ENCODE measurements at places on chromosomes 13 and 19.

DNA sequence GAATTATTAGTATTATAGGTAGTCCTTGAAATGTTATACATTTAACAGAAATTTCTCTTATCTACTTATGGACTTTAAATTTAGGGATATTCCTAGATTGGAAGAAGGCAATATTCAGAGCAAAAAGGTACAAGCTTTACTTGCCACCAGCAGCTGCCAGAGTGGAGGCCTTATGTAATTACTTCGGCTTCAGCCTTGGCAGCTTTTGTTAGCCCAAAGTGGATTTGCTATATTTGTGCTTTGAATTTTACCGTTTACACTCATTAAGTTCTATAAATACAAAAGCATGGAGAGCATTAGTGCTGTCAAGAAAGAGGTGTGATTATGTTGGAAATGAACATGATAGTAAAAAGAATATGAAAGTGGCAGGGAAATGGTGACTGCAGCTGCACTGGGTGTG is 319.9 kb downstream of the ATP8A2 start:
- DNase-seq = no peak

GRCh38 chr19:45468159-45468651 is 409 bp downstream of the FOSB start:
- DNase-seq = no peak

DNA sequence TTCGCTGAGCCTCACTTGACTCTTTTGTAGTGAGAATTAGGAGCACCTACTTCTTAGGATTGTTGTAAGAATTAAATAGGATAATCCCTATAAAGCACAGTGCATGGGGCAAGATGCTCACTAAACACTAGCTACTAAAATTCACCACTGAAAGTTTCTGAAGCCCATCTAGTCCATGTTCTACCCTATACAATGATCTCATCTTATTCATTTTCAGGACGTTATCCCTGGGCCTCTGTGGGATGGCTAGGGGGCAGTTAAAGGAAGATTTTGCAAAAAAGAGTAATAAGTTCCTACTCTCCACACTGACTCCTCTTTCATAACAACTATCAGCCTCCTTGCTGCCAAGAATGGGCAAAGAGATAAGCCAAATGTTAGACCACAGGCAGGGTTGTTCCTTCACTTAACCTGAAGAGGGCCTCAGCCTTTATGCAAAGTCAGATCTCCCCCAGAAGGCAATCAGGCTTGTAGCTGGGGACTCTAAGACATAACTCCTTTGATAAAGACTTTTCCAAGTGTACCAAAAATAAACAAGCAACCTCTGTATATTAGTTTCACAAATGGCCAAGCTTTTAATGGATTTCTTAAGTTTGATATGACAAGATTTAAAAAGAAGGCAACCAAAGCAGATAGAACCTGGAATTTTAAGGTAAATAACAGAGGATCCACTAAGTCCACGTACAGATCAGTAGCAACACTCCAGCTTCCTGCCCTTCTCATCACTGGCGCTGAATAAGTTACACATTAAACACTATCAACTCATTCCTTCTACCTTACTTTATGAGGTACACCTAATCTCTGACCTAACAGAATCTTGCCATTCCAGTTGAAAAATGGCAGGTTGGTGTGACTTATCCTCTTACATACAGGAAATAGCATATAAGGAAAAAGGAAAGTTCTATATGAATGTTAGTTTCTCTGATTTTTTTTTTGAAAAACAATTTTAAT is 44.4 kb downstream of the ELF1 start:
- no peak for DNase-seq

GRCh38 chr19:5150902-5151741 is 182.2 kb downstream of the KDM4B start:
- no peak for DNase-seq

DNA sequence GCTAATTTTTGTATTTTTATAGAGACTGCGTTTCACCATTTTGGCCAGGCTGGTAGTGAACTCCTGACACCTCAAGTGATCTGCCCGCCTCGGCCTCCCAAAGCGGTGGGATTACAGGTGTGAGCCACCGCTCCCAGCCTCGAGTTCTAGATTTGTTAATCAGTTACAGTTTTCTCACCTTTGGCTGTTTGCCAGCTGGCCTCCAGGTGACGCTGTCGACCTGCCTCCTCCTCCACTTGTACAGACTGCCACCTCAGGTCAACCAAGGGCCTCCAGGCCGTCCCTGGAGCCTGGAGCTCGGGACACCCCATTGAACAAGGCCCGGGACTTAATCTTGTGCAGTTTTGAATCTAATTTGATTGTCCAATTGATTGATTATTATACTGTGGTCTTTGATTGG is 45.5 kb downstream of the IER2 start:
- peak; percentile 32 for DNase-seq

DNA sequence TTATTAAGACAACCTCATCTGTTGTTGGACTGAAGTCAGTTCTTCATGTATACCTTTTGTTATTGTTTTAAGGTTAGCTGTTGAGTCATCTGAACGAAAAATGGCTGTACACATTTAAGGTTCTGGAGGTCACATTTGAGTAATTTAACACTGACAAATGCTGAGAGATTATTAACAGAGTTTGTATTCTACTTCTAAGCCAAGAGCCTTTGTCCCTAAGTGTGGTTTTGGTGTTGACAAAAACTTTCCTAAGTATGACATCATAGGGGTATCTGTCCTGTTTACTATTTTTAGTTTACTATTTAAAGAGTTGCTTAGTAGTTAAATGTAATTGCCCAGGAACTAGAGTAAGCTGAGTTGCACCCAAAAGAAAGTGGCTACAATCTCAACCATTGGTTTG is 71.9 kb downstream of the CDK8 start:
- DNase-seq = no peak

GRCh38 chr19:38929929-38930775 is at the start of gene SARS2:
Gene SARS2 (minus strand): TSS chr19:38930763. CDS start chr19:38930736, 27 bp downstream.
- peak; percentile 84 for DNase-seq

GRCh38 chr19:3760871-3761361 is 576 bp downstream of the APBA3 start:
- DNase-seq = no peak

DNA sequence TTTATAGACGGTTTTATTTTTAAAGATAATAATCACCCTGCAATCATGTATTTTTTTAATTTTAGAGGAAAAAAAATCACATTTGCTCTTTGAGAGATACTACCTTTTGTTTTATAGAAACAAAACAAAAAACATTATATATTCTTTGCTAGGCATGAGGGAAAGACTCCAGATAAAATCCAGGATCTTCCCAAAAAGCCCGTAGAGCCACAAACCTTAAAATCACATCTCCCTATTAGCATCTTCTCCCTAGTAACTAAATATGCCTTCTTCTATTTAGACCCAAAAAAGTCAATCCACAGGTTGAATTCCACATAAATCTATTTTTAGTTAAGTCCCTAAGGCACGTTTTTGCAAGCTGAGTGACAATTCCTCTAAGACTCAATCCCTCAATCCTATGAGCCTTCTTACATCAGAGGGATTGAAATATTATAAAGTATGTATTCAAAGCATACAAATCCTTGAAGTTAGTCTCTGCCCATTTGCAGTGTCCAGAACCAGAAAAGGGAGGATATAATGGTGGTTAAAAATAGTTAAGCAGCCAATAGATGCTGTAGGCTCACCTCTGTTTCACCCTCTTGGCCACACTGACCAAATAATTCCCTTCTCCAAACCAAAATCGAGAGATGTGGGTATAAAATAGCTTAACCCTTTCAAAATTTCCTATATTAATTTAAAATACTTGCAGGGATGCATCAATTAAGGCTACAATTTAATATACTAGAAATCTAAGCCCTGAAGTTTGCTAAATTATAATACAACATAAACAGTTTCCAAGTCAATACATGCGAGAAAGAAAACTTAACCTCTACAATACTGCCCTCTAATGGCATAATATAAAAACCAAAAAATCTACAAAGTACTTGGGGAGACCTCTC is 64.0 kb downstream of the SERP2 start:
- DNase-seq = no peak

DNA sequence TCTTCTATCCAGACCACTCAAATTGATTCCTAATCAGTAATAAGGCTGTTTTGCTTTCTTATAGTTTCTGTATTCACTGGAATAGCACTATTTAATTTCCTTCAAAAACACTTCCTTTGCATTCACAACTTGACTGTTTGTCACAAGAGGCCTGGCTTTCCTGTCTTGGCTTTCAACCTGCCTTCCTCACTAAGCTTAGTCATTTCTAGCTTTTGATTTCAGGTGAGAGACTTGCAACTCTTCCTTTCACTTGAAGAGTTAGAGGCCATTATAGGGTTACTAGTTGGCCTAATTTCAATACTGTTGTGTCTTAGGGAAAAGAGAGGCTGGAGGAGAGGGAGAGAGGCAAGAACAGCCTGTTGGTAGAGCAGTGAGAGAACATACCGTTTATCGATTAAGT is 47.0 kb downstream of the SACS start:
- no peak for DNase-seq

GRCh38 chr19:46181388-46181779 is 33.3 kb downstream of the IGFL2 start:
- DNase-seq = no peak

DNA sequence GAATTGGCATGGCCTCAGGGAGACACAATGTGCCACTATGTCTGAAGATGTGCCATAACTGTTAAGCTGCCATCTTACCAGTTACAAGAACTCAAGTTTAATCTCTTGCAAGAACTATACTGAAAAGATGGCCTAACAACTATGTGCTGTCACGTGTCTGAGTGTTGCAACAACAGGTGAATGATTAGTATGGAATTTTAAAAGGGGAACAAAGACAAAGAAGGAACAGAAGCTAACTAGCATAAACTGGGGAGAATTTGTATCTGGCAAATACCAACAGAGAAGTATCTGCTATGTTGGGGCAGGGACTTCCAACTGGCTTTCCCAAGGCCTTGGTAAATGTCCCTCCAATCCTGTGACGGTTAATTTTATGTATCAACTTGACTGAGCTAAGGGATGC is 11.5 kb upstream of the ACOD1 start:
- DNase-seq = no peak

- no peak for DNase-seq
These were observed 32.6 kb downstream of the ERCC5 start for GRCh38 chr13:102878481-102878880.

DNA sequence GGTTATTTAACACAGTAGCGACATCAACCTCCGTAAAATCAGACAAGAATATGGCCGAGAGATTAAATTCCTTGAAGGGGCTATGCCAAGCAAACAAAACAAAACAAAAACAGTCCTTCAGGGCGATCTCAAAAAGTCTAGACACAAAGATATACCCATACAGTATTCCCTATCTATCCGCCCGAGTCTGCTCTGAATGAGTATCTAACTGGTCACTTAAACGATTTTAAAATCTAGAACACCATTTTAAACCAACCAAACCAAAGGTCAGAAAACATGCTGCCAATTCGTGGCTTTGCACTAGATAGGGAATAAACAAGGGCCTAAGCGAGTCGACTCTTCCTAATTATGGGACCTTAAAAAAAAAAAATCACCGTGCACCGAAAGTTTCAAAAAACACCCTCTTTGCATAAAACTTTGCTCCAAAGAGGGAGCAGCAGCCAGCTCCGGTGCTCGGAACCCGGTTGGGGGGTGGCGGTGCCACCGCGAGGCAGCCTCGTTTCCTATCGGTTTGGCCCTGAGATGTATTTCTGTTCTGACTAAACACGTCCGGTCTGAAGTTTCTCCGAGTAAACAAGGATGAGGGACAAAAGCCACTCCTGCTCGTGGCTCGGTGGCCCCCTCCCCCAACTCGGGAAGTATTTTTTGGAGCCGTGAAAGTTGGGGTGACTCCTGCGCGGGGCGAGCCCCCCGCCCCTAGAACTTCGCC is 1.8 kb downstream of the HMGB1 start:
- peak; percentile 58 for DNase-seq

DNA sequence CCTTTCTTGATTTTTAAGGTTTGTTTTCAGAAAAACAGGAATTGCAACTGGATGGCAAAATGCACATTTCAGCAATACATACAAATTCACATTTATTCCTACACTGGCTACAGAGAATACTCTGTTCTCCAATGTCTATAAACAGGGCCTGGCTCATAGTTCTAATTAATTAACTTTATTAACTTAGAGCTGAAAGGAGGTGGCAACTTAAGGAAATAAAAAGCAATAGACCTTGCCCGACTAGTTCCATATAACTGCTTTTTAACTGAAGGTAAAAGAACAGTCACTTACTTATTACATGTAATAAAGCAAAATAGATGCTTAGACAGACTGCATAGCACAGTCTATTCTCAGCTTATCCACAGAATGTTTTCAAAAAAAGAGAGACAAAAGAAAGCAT is 498.5 kb downstream of the DIAPH3 start:
- DNase-seq = no peak

DNA sequence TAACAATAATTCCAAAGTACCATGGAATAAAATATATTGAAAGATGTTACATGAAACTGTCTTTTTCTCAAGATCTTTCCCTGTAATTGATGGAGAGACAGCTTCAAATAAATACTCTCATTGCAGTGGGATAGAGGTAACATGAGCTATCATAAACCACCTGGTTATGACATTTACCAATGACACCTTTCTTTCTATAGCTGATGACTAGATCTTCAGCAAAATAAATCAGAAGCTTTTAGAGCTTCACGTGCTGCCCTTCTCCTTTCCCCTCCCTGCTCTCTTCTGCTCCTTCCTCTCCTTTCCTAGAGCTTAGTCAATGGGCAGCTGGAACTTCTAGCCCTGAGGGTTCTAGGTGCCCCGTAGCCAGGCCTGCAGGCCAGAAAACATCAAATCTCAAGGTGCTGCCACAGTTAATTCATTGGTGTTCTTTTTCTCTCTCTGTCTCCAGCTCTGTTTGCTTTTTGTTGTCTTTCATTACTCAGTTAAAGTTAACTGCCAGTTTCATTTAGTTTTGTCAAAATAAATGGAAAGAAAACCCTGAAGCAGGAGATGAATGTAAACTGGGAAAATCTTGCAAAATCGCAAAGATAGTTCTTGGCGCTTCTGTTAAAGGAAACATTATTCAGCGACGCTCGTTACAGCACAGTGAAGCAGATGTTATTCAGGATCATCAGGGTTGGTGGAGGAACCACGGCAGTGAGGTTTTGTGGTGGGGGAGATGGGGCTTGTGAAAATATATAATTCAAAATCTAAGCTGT is 8.3 kb upstream of the METTL21C start:
- no peak for DNase-seq

DNA sequence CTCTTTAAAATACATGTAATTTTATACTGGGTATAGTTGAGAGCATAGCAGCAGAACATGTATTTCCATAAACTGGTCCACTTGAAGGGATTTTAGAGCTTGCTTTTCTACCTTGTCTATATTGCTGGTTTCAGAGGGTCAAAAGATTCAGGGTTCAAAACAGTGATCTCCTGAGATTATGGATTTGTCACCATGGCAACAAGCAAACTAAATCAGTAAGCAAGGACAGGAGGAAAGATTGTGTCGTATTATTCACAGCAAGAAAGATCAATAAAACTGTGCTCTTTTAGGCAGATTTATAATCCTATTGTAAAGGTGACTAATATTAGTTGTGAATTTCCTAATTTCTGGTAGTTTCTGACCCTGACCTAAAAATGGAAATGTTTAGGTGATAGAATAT is 496.4 kb downstream of the LMO7 start:
- no peak for DNase-seq

- DNase-seq = no peak
These were observed 234.9 kb upstream of the STARD13 start for GRCh38 chr13:33520468-33520839.

- no peak for DNase-seq
These were observed 32.1 kb downstream of the C1QTNF9 start for GRCh38 chr13:24341439-24341838.

- no peak for DNase-seq
These were observed 4.4 kb downstream of the GAS6 start for GRCh38 chr13:113859311-113860050.

GRCh38 chr13:43864921-43865320 is 14.6 kb downstream of the CCDC122 start:
- no peak for DNase-seq

GRCh38 chr13:104315606-104316005 is 1249.4 kb upstream of the SLC10A2 start:
- DNase-seq = no peak

GRCh38 chr19:41353466-41354342 is at the start of gene TGFB1:
Gene TGFB1 (minus strand): TSS chr19:41353922. CDS start chr19:41353044, 878 bp downstream.
- peak; percentile 88 for DNase-seq

All from activated CD4-positive, alpha-beta T cell treated with anti-CD3 and anti-CD28 coated beads for 24 hours (primary cell).